ENCODE measurements at places on chromosomes 3 and 15.

- no peak for DNase-seq
Observed at GRCh38 chr15:52171386-52171785, 19.8 kb downstream of the GNB5 start.

DNA sequence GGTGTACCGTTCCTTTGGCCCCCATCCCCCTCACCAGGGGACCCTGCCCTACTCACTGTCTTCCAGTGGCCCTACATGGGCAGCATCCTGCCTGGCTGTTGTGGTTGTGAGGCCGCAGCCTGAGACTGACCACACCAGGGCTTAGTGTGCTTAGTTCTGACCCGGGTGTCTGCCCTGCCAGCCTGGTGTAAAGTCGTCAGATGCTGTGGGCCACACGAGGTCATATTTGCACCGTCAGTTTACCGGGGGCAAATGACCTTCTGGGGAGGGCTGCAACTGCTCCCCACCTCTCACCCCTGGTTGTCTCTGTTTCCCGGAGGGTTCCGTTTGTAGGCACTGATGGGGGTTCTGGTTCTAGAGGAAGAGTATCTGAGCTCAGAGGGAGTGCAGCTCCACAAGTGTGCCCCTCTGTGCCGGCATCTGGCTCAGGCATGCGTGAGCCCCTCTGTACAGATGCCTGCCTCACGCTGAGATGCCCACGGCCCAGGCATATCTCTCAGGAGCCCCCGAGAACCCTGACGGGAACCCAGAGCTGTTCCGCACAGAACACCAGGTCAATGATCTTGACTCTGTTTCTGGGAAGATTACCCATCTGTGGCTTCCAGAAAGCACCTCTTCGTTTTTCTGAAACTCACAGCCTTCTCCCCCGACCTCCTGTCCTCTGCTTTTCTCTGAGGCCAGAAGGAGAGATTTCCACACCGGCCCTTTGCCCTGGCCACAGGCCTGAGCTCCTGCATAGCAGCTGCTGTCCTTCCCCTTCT, 19.2 kb downstream of the KLF13 start:
- DNase-seq = no peak

GRCh38 chr3:7574435-7574834, 713.5 kb downstream of the GRM7 start:
- no peak for DNase-seq

DNA sequence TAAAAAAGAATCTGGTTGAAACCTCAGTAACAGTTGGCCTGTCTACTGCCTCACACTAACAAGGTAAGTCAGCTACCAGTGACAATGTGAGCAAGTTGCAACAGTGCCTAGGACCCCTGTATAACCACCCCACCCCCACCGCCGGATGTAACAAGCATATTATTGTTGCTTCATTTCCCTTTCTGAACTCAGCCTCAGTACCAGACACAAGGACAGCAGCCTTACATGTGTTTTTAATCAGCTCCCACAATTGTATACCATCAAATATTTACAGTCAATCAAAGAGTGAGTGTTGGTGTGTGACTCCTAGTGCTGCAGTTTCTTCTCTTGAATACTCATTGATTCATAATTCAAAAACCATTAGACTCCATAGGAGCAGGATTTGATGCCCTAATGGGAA, 96.4 kb downstream of the PYDC2 start:
- no peak for DNase-seq

DNA sequence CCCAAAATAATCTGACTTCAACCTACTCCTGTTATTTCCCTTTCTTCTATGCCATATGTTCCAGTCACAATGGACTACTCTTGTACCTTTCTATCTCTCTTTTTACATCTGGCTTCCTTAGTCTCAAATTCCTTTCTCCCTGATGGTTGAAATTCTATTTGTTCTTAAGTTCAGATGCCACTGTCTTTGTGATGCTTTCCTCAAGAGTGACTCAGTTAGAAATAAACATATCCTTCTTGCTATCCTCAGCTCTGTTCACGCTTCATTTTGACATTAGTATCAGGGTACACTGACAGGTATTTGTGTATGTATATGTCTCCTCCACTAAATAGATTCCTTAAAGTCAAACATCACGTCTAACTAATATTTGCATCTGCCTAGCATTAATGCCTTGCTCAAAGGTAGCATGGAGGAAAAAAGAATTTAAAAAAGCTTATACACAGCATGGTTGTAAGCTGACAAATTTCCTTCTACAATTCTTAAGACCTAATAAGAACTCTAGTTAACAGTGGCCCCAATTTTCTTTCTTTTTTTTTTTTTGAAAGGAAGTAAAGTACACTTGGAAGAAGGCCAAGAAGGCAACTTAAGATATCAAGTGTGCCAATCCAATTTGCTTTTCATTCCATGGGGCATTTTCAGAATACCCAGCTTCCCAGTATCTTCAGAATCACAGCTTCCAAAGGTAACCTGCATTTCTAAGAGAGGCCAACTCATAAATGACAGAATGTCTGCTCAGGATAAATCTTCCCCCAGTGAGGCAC, 58.0 kb downstream of the CHAC1 start:
- DNase-seq = no peak

DNA sequence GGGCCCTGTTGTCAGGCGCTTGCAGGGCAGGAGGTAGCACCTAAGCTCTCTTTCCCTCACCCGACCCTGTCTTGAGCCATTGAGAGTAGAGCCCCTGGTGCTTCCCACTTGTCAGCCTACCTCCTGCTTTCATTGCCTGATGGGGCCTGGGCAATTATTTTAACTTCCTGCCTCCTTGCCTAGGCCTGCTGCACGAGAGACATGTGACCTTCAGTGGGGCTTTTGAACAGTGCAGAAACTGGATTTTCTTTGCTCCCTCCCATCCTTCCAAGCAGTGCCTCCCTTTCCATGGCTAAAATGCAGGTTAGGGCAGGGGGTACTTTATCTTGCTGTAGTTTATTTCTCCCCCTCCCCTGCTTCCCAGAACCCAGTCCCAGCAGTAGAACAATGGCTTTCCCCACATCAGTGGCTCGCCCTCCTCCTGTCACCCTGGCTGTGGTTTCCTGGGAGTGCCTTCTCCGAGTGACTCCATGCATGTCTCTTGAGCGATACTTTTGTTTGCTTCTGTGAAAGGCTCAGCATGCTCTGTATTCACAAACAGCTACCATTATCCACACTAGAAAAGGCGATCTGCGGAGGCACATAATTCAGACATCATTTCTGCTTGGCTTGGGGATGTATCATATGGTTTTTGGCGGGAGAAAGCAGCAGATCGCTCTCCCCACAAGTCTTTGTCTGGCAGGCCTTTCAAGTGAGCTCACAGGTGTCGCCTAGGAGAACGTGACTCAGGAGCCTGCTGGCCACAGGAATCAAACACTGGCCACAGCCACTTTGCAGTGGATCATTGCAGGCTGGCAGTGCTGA, 24.1 kb downstream of the PDIA5 start:
- no peak for DNase-seq

DNA sequence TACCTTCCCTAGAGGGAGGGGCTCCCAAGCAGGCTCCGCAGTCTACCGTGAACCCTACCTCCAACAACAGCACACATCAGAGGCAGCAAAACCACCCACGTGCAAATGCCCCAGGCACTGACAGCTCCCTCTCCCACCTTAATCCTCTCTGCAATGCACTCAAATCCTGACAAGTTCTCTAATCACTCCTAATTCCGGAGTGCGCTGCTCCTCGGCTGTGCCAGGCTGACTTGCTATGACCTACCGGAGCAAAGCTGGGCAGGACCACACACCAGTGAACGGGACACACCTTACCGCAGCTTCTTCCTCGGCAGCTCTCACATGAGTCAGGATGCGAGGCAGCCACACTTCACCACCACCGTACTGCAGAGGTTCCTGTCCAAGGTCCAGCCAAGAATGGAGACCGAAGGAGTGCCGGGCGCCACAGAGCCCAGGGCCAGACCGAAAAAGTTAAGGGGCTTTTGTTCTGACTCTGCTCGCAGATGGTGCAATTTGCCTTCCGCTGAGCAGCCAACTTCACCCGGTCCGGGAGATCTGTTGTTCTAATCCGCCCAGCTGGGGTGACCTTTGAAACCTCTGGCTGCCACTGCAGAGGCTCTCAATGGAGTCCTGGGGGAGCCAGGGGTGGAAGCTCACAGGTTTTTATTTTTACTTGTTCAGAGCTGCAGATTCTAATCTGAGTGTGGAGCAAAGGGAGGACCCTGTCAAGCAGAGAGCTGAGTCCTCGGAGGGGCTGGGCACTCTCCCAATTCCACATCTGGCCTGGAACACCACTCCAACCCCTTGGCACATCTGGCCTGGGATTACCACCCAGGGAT, 84.4 kb downstream of the MYLK start:
- DNase-seq = no peak

GRCh38 chr3:61788623-61789507, 227.5 kb downstream of the PTPRG start:
- no peak for DNase-seq

- DNase-seq = no peak
Observed at GRCh38 chr15:98154863-98155262, 194.4 kb downstream of the ARRDC4 start.

- DNase-seq = no peak
Observed at GRCh38 chr3:28252001-28252431, 10.6 kb downstream of the CMC1 start.

GRCh38 chr3:6124875-6125274, 736.0 kb upstream of the GRM7 start:
- DNase-seq = no peak

DNA sequence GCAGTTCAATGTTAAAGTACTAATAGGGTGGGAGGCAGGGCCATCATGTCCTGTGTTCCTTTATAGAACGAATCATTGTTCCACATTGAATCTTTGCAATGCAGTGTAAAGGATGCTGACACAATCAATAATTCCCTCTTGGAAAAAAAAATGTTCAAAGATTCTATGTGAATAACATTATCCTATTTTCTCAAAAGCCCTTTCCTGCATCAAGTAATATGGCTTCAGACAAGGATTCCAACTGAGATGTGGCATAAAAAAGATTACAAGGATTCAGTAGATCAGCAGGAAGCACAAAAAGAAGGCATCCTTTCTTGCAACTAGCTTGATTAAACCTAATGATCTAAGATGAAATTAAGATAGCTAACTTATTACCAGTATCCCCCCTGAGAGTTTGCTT, 454.0 kb upstream of the CADM2 start:
- no peak for DNase-seq

DNA sequence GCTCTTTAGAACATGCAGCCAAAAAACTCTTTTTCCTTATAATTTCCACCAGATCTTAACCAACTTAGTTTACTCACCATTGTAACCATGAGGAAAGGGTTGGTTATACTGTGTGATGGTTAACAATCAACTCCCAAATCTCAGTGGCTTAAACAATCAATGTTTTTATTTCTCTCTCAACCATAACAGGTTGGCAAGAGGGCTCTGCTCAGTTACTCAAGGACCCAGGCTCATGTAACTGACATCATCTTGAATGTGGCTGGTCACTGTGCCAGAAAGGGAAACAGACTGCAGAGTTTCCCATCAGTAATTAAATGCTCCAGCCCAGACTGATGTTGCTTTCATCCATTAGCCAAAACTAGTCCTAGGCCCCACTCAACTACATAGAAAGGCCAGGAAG, 69.0 kb downstream of the ANKRD28 start:
- no peak for DNase-seq

- peak; percentile 25 for DNase-seq
Observed at GRCh38 chr3:157429708-157430107, 6.9 kb upstream of the PTX3 start.

- DNase-seq = no peak
Observed at GRCh38 chr3:66385066-66385465, 115.8 kb downstream of the LRIG1 start.

GRCh38 chr15:82314769-82315518, 34.3 kb downstream of the GOLGA6L10 start:
- DNase-seq = no peak

GRCh38 chr3:194308601-194309449, 42.3 kb downstream of the CPN2 start:
- no peak for DNase-seq

GRCh38 chr3:136929977-136930670, 27.7 kb upstream of the IL20RB start:
- DNase-seq = no peak

GRCh38 chr3:77041811-77042210, 1.9 kb downstream of the ROBO2 start:
- no peak for DNase-seq

- DNase-seq = no peak
Observed at GRCh38 chr15:48402427-48403177, 71.4 kb downstream of the DUT start.

DNA sequence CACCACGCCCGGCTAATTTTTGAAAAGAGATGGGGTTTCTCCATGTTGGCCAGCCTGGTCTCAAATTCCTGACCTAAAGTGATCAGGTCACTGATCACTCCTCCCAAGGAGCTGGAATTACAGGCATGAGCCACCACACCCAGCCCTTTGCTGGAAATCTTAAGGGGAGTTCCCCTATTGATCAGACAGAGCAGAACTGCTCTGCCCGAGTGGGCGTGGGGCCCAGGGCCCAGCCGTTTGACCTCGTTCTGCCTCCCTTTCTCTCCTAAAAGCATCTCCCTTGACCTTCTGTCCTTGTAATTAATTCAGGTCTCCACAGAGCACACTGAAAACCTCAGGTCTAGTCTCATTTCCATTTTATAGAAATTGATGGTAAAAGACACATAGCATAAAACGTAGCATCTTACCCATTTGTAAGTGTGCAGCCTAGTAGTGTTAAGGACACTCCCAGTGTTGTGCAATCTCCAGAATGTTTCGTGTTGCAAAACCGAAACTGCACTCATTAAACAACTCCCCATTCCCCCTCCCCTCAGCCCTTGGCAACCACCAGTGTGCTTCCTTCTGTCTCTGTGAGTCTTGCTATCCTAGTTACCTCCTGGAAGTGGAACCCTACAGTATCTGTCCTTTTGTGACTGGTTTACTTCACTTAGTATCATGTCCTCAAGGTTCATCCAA, 89.3 kb downstream of the SLCO3A1 start:
- DNase-seq = no peak

DNA sequence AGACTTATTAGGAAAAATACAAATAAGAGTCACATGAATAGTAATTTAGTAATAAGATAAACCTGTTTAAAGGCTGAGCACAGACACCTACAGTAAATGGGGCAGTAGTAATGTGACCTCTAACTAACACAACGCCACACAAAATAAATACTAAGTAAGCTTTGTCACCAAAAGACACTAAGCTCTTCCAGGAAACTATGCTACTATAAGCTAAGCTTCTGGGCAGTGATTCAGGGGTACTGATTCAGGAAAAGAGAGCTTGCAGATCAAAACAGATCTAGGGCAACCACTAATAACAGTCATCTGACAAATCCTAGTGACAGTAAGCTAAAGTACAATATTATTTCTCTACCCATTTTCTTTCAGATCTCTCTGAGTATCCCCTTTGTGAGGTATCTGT, 68.8 kb downstream of the PLOD2 start:
- no peak for DNase-seq

DNA sequence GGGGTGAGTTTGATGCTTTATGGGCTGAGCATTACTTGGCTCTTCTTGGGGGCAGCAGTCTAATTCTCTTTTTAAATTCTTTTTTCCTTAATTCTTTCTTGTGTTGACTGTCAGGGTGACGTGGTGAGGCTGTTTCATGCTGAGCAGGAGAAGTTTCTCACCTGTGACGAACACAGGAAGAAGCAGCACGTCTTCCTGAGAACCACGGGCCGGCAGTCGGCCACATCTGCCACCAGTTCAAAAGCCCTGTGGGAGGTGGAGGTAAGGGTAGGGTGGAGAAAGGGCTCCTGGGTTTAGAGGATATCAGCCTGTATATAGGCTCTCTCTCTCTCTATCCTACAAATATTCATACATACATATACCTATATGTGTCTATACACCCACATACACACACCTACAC, 152.3 kb downstream of the ITPR1 start:
- no peak for DNase-seq
